Renal cortical epithelial cell (primary cell): ENCODE measurements at places on chromosomes 5 and 9.

DNA sequence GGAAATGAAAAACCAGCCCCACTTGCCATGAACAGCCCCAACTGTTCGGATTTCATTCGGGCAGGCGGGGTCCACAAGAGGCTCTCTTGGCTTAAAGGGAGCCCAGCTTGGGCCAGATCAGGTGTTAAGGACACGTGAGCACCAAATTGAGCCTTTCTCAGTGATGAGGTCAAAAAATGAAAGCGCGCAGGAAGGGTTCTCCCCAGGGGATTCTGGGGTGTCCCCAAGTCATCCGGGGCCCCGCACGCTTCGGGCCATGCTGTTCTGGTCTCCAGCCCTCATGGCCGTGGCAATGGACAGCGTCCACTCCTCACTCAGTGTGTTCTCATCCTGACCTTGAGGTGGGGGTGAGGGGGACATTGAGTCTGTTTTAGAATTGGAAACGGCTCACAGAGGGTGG is 10.9 kb downstream of the AK1 start:
- no peak for DNase-seq

- no peak for DNase-seq
Measured at GRCh38 chr5:58041884-58042283, 418.0 kb downstream of the PLK2 start.

GRCh38 chr5:78929833-78930232 is 55.3 kb downstream of the ARSB start:
- peak; percentile 5 for DNase-seq

- no peak for DNase-seq
Measured at GRCh38 chr5:7653046-7653445, 197.9 kb downstream of the CFAP90 start.

DNA sequence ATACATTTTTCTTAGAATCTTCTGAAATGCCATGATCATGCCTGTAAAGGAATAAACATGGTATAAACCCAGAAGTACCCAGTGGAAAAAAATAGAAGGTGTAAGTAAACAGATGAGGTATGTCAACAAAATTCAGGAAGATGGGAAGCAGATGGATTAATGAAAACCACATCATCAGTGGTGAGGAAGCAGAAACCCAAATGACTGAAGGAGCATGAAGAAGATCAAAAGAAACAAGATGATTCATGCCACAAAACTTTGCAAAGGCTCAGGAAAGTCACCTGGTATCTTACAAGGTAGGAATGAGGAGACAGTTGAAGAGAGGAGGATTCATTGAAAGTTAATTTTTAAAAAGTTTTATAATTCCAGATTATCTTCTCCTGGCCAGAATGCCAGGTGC is 132.8 kb upstream of the PAPPA start:
- DNase-seq, result peak; percentile 83

DNA sequence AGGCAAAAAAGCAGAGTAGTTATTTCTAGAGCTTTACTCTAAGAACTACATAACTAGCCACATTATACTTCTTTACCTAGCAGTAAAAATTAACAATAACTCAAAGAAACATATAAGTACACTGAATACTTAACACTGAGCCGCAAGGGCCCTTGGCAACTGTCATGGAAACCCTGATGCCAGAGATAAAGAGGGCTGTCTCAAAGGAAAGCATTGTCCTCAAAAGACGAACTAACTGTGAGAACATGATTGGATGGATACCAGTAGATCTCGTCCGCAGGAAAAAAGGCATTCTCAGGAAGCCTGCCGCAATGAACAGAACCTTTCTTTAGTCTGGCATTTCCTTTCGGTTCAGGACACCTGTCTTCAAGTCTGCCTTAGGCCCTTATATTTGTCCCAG is 379.0 kb upstream of the SLC30A5 start:
- DNase-seq, result no peak

- DNase-seq, result no peak
Measured at GRCh38 chr9:112890106-112891081, at the start of gene SLC46A2. TSS of gene SLC46A2 (minus strand) at chr9:112890876. CDS start at chr9:112890681, 195 bp downstream.

GRCh38 chr5:73412597-73412988 is 36.0 kb downstream of the FOXD1 start:
- peak; percentile 96 for DNase-seq

GRCh38 chr5:164600274-164600673 is 1094.9 kb downstream of the MAT2B start:
- DNase-seq, result no peak

- DNase-seq, result no peak
Measured at GRCh38 chr5:98110282-98110691, 663.2 kb upstream of the RGMB start.

DNA sequence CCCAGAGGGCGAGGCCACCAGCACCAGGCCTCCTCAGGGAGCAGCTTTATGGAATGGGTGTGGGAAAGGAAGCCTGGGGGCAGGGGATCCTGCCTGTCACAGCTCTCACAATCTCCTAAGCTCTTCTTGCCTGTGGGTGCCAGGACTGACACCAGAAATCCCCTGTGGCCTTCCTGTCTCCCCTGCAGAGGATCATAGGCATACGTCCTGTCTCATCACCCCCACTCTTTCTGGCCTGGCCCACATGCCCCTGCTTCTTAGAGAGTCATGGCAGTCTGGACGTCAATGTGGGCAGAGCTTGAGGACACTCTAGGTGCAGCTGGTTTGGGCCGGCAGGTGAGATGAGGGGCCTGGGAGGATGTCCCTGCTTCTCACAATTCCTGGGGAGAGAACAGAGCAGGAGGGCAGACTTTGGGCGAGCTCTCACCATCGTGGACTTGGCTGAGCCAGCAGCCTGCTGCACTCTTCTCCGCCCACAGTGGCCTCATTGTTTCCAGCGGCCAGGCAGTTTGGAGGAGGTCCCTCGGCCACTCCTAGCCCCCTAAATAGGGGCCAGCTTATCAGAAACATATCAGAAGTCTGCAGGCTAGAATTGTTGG is 67.3 kb upstream of the ZFR start:
- DNase-seq, result no peak

DNA sequence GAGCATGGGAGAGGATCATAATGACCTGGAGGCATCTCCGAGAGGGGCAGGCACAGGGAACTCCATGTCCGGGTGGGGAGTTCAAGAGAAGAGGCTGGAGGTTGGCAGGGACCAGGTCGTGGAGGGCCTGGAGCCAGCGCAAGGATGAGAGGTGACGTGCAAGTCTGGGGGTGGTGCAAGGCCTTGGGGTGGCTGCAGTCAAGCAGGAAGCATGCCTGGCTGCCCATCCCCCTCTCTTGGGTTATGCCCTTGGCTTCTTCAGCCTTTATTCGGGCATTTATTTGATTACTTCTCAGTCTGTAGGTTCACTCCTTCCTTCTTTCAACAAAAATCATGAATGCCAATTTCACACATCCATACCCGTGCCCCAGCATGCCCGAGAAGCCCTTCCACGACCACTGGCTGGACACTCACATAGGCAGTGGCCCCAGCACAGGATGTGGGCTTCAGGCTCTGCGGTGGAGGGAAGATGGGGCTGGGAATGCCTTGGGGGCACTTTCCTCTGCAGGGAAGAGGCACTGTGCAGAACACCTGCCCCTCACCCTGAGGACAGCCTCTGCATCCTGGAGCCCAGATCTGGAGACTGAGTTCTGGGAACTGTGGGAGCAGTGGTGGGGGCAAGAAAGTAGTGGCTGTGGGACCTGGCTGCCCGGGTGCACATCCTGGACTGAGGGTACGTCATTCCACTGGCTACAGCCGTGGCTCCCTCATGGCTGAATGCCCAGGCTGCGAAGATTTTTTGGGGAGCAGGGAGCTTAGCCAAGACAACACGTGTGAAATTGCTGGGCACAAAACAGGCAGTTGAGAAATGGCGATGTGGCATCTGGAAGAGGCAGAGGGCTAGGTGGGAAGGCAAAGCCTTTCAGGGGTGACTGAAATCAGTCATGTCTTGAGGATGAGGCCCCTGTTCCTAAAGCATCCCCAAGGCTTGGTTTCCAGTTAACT is 38.6 kb downstream of the CRB2 start:
- no peak for DNase-seq

DNA sequence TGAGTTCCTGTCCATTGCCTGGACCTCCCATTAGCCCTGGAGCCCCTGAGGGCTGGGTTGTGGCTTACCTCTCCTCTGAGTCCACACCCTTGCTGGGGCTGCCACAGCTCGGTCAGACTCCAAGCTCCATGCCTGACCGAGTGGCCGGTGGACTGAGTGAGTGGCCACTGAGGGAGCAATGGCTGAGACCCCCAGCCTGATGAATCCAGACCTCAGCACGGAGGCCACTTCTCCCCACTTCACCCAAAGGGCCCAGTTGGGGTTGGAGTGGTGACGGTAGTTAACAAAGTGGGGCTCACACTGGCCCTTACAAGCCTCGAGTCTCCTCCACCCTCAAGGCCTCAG is 28.8 kb downstream of the PDGFRB start:
- DNase-seq, result no peak

- DNase-seq, result no peak
Measured at GRCh38 chr5:89281766-89282553, 399.0 kb upstream of the MEF2C start.

GRCh38 chr9:21510806-21511205 is 28.7 kb upstream of the IFNE start:
- peak; percentile 57 for DNase-seq

GRCh38 chr5:11770310-11770709 is 133.9 kb downstream of the CTNND2 start:
- DNase-seq, result no peak

GRCh38 chr5:136200130-136200529 is 7.2 kb upstream of the SMIM32 start:
- no peak for DNase-seq

DNA sequence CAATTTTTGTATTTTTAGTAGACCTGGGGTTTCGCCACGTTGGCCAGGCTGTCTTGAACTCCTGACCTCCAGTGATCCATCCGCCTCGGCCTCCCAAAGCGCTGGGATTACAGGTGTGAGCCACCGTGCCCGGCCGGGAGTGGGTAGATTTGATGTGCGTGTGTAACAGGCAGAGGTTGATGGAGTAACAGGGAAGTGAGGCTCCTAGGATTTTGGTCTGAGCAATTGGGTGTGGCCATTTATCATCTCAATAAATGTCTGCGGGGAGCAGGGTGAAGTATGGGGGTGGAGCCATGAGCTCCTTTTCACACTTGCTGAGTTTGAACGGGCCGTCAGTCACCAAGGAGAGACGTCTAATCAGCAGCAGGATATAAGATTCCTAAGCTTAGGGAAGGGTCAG is 1.2 kb upstream of the REXO4 start:
- DNase-seq, result no peak

GRCh38 chr9:7777771-7778170 is 21.8 kb downstream of the DMAC1 start:
- DNase-seq, result no peak

- peak; percentile 86 for DNase-seq
Measured at GRCh38 chr9:132026932-132027585, 52.6 kb downstream of the MED27 start.
